A549 treated with CpdA at 1 μM for 4 hours (cell line): ENCODE measurements at places on chromosomes 7 and 10. TPM values are rescaled to one million over a fixed set of nuclear protein-coding genes. Genes with fewer than 3 reads are reported as not detected.

Gene FMC1
- 16.4 to 40.6 TPM (median 30.2 TPM) in 5 replicates for total RNA-seq

Gene CDC14C
- total RNA-seq, result not detected in 5 replicates

Gene ARHGEF5
- total RNA-seq, result 1.2 to 2.1 TPM (median 1.7 TPM) in 5 replicates

Gene SEMA3A
- total RNA-seq, result 5.6 to 8.9 TPM (median 6.3 TPM) in 5 replicates

Gene AGMO
- 0.59 to 1.2 TPM (median 0.71 TPM) in 5 replicates for total RNA-seq

Gene RP9
- 32.3 to 37.8 TPM (median 36.4 TPM) in 5 replicates for total RNA-seq

Gene NPY4R
- 30.0 to 47.6 TPM (median 39.4 TPM) in 5 replicates for total RNA-seq

Gene PNLIPRP3
- not detected in 5 replicates for total RNA-seq

Gene SERPINE1
- total RNA-seq, result 712 to 895 TPM (median 757 TPM) in 5 replicates

Gene NXPH1
- total RNA-seq, result not detected in 5 replicates

Gene STEAP1B
- total RNA-seq, result 0.03 to 0.21 TPM (median 0.17 TPM) in 3 of 5 replicates, not detected in the others

Gene NCOA4
- 85.5 to 107 TPM (median 89.2 TPM) in 5 replicates for total RNA-seq

Gene PLAC9
- total RNA-seq, result 0.16 to 0.50 TPM in 2 of 5 replicates, not detected in the others

Gene MET
- 82.1 to 117 TPM (median 103 TPM) in 5 replicates for total RNA-seq

Gene C7orf33
- not detected in 5 replicates for total RNA-seq

Gene RBP3
- total RNA-seq, result not detected in 5 replicates

Gene TSPAN33
- 5.8 to 7.2 TPM (median 6.5 TPM) in 5 replicates for total RNA-seq

Gene MCM10
- total RNA-seq, result 21.6 to 30.8 TPM (median 23.2 TPM) in 5 replicates

Gene SLC39A12
- total RNA-seq, result not detected in 5 replicates

Gene MMD2
- not detected in 5 replicates for total RNA-seq

Gene SAP25
- total RNA-seq, result 0.61 to 0.85 TPM (median 0.71 TPM) in 5 replicates

Gene GRM8
- total RNA-seq, result 0.11 to 0.15 TPM in 2 of 5 replicates, not detected in the others

Gene GCK
- total RNA-seq, result 0.02 TPM in 1 of 5 replicates, not detected in the others

Gene CUZD1
- total RNA-seq, result 1.1 to 1.9 TPM (median 1.4 TPM) in 5 replicates

Gene GRID2IP
- 0.01 TPM in 1 of 5 replicates, not detected in the others for total RNA-seq

Gene CCDC3
- 0.57 to 0.94 TPM (median 0.89 TPM) in 5 replicates for total RNA-seq

Gene TMEM140
- total RNA-seq, result 1.0 to 2.0 TPM (median 1.3 TPM) in 5 replicates

Gene GOLGA7B
- total RNA-seq, result 3.6 to 6.0 TPM (median 4.7 TPM) in 5 replicates

Gene TFEC
- 0.01 to 0.10 TPM in 2 of 5 replicates, not detected in the others for total RNA-seq

Gene MKX
- not detected in 5 replicates for total RNA-seq

Gene ZNF22
- 5.4 to 6.4 TPM (median 5.9 TPM) in 5 replicates for total RNA-seq

Gene TUBAL3
- total RNA-seq, result 0.24 to 0.49 TPM (median 0.31 TPM) in 5 replicates

Gene DDC
- total RNA-seq, result 0.77 to 1.6 TPM (median 1.2 TPM) in 5 replicates

Gene TEX47
- total RNA-seq, result not detected in 5 replicates

Gene DYNC1I1
- 0.06 to 0.27 TPM (median 0.18 TPM) in 4 of 5 replicates, not detected in the other for total RNA-seq

Gene LANCL2
- total RNA-seq, result 13.7 to 16.2 TPM (median 14.2 TPM) in 5 replicates

Gene SPDYE5
- not detected in 5 replicates for total RNA-seq

Gene COL13A1
- 0.41 to 0.57 TPM (median 0.43 TPM) in 5 replicates for total RNA-seq

Gene TUBB8
- 0.07 to 0.26 TPM in 2 of 5 replicates, not detected in the others for total RNA-seq

Gene DKK1
- 302 to 387 TPM (median 332 TPM) in 5 replicates for total RNA-seq

Gene GPR26
- total RNA-seq, result not detected in 5 replicates

Gene AKR1E2
- 6.0 to 9.2 TPM (median 7.5 TPM) in 5 replicates for total RNA-seq

Gene RAB19
- not detected in 5 replicates for total RNA-seq

Gene SFTPD
- total RNA-seq, result 0.14 to 0.48 TPM (median 0.22 TPM) in 4 of 5 replicates, not detected in the other

Gene NEBL
- 3.0 to 4.7 TPM (median 3.9 TPM) in 5 replicates for total RNA-seq
